ENCODE measurements at places on chromosomes 12 and 14. TPM values are rescaled to one million over a fixed set of nuclear protein-coding genes. Genes with fewer than 3 reads are reported as not detected.

Gene RILPL2
- total RNA-seq, result 2.9 TPM

Gene SYNDIG1L
- not detected for total RNA-seq

Gene PALS1
- total RNA-seq, result 13.2 TPM

Gene CLEC1A
- total RNA-seq, result not detected

Gene LTBR
- 95.6 TPM for total RNA-seq

Gene KLRC1
- not detected for total RNA-seq

Gene MYO1A
- total RNA-seq, result not detected

Gene CHGA
- not detected for total RNA-seq

Gene EMP1
- total RNA-seq, result 210 TPM

Gene TAPBPL
- total RNA-seq, result 6.2 TPM

Gene ANG
- 7.0 TPM for total RNA-seq

Gene DYRK4
- 36.2 TPM for total RNA-seq

Gene CPNE6
- total RNA-seq, result not detected

Gene NXPH4
- 0.73 TPM for total RNA-seq
